ENCODE measurements at places on chromosomes 2 and 18. TPM values are rescaled to one million over a fixed set of nuclear protein-coding genes. Genes with fewer than 3 reads are reported as not detected.

DNA sequence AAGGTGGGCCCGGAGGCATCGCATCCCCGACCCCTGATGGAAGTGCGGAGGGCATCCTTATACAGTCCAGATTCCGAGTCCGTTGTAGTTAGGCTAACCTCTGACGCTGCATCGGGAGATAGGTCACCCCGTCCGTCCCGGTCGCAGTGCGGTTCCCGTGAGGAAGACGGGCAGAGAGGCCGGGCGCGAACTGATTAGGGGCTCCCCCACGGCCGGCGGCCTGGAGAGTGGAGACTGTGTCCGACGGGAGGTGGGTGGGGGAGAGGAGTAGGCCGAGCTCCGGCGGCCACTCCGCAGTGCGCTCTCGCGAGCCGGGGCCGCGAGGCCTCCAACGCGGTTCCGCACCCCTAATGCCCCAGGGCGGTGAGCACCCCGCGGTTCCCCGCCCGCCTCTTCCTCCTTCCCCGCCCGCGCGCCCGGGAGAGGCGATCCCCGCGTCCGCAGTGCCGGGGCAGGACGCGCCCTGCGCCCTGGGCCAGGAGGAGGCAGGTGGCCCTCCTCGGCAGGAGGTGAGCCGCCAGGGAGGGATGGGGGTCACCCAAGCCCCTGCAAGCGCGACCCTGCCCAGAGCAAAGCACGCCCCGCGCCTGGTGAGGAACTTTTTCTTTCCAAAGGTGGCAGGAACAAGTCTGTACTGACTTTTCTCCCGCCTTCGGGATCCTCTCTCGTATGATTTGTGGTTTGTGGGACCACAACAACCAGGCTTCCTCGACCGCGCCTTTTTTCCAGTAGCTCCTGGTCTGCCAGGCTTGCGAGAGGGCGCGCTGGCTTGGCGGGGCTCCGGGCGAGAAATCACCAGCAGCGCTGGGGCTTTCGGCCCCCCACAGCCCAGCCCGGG lies 1.4 kb upstream of the SP5 start:
- peak overlapping the region; percentile 69 for H3K27ac ChIP-seq
- H3K36me3 ChIP-seq, result no peaks in the 10 kb centered on the region
- DNase-seq, result no peak

- H3K4me3 ChIP-seq, result no peak overlapping the region
- no peaks in the 10 kb centered on the region for H3K36me3 ChIP-seq
- H3K27me3 ChIP-seq, result no peaks in the 10 kb centered on the region
- H3K4me1 ChIP-seq, result peaks cover 5% of the 10 kb centered on the region
- H3K27ac ChIP-seq, result no peak overlapping the region
Measured at GRCh38 chr2:120853306-120854013, 117.8 kb downstream of the GLI2 start.

DNA sequence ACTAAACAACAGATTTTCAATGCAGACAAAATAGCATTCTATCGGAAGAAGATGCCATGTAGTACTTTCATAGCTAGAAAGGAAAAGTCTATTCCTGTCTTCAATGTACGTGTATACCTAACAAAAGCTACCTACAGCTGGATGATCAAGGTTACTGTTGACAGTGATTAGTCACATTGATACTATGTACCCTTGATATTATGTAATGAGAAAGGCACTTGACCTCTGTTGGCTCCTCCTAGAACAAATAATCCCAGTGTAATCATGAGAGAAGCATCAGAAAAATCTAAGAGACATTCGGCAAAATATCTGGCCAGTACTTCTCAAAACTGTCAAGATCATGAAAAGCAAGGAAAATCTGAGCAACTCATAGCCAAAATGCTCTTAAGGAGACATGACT lies 44.4 kb upstream of the LRRTM4 start:
- no peak overlapping the region for H3K27ac ChIP-seq
- H3K4me1 ChIP-seq, result no peaks in the 10 kb centered on the region
- DNase-seq, result no peak
- no peaks in the 10 kb centered on the region for H3K36me3 ChIP-seq

GRCh38 chr2:73926493-73927327 lies at the start of gene DGUOK:
Gene DGUOK, plus strand, starts transcription at chr2:73926880. Its CDS starts 31 bp downstream, at chr2:73926911.
- H3K36me3 ChIP-seq, result no peaks in the 10 kb centered on the region
- no peaks in the 10 kb centered on the region for H3K27me3 ChIP-seq
- peaks cover 24% of the 10 kb centered on the region for H3K4me1 ChIP-seq
- peak; percentile 99 for DNase-seq
- peak within 1 kb of the TSS; percentile 88 for H3K27ac ChIP-seq
- H3K4me3 ChIP-seq, result peak within 1 kb of the TSS; percentile 88

DNA sequence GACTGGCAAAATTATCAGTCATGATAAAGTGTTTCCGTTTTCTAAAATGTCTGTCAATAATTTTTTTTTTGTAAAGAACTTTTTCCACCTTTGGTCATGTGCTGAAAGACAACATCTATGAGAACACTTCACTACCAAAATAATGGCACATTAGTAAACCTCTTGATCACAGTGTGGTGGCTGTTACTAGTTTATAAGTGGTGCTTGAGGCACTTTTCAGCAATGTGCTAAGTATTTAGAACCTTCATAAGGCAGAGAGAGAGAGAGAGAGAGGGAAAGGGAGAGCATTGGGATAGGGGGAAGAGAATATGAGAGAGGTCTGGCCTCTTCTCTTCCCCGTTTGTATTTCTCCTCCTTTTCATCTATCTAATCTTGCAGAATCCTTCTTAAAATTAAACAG lies 1.1 kb upstream of the NYAP2 start:
- H3K4me1 ChIP-seq, result no peaks in the 10 kb centered on the region
- DNase-seq, result no peak
- no peak overlapping the region for H3K4me3 ChIP-seq
- H3K27ac ChIP-seq, result no peak overlapping the region
- H3K36me3 ChIP-seq, result no peaks in the 10 kb centered on the region

GRCh38 chr18:80251700-80252099 lies 4.4 kb upstream of the PARD6G start:
- DNase-seq, result no peak
- H3K27me3 ChIP-seq, result no peaks in the 10 kb centered on the region
- peaks cover 6% of the 10 kb centered on the region for H3K4me1 ChIP-seq
- no peak overlapping the region for H3K27ac ChIP-seq
- H3K4me3 ChIP-seq, result no peak overlapping the region

The DCDC2C gene
- 22.3 TPM for total RNA-seq

The WDFY1 gene
- total RNA-seq, result 61.8 TPM

The KIAA2012 gene
- total RNA-seq, result not detected

The CTAGE1 gene
- not detected for total RNA-seq

The RMND5A gene
- total RNA-seq, result 55.3 TPM

All from tibial nerve (tissue), 4 donors.